AG04450 (cell line): ENCODE measurements at places on chromosomes 7 and 10. TPM values are rescaled to one million over a fixed set of nuclear protein-coding genes. Genes with fewer than 3 reads are reported as not detected.

SLC16A12 gene
- polyA plus RNA-seq = 1.3 and 1.5 TPM in 2 replicates

COL1A2 gene
- polyA plus RNA-seq = 4,545 and 4,815 TPM in 2 replicates

ANKRD1 gene
- 0.50 and 0.53 TPM in 2 replicates for polyA plus RNA-seq

SPDYE5 gene
- not detected in 2 replicates for polyA plus RNA-seq

CHAT gene
- not detected in 2 replicates for polyA plus RNA-seq

TFEC gene
- polyA plus RNA-seq = 0.01 and 0.10 TPM in 2 replicates

LDB3 gene
- 0.46 and 0.60 TPM in 2 replicates for polyA plus RNA-seq

RPEL1 gene
- 0.15 and 0.20 TPM in 2 replicates for polyA plus RNA-seq

CABCOCO1 gene
- 0.83 and 1.1 TPM in 2 replicates for polyA plus RNA-seq

LBX1 gene
- polyA plus RNA-seq = not detected in 2 replicates

FBXL13 gene
- 0.79 and 0.95 TPM in 2 replicates for polyA plus RNA-seq

GJC3 gene
- polyA plus RNA-seq = not detected in 2 replicates

PMS2 gene
- 11.1 and 12.9 TPM in 2 replicates for polyA plus RNA-seq

SMO gene
- 20.8 and 26.5 TPM in 2 replicates for polyA plus RNA-seq

LRGUK gene
- polyA plus RNA-seq = 0.07 and 0.09 TPM in 2 replicates

PON1 gene
- polyA plus RNA-seq = not detected in 2 replicates

STK32C gene
- polyA plus RNA-seq = 5.0 and 5.3 TPM in 2 replicates

SNCG gene
- polyA plus RNA-seq = 4.6 and 5.3 TPM in 2 replicates

- DNase-seq = no peak
These were observed 926.2 kb downstream of the KCNMA1 start for GRCh38 chr10:76711222-76711997.

DNA sequence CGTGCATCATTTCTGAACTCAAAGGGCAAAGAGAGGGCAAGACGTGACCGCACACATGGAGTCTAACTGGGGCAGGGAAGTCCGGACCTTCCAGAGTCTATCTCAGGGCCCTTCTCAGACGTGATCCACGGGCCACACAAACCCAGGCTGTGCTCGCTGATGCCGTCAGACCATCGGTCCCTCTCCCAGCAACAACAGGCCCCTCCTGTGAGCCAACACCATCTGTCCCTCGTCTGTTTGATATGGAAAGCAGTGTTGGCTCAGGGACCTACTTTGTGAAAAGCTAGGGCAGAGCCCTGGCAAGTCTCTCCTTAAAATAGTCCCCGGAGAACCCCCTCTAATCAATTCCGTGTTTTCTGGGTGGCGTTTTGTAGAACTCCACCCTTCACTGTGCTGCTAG lies 208.8 kb downstream of the TCERG1L start:
- DNase-seq = no peak

- no peak for DNase-seq
These were observed 131.1 kb upstream of the TMEM106B start for GRCh38 chr7:12080006-12080405.

DNA sequence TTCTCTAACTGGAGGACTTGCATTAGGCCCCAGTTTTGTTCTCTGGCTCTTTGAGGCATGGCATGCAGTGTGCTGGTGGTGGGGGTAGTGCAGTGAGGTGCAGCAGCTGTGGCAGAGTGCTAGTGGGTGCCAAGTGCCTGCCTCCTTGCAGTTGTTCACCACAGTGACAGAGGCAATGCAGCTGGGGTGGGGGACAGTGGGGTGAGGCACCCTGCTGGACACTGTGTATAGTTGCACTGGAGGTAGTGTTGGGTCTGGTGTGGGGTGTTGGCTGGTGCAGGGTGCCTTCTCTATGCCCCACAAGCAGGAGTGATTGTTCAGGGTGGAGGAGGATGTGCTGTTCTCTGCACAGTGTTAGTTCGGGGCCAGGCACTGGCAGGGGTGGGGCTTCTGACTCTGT lies 21.7 kb upstream of the KEL start:
- DNase-seq = no peak

- DNase-seq = no peak
These were observed 281.2 kb downstream of the SKAP2 start for GRCh38 chr7:26583094-26583648.

GRCh38 chr7:30164567-30164966 lies 29.8 kb downstream of the MTURN start:
- no peak for DNase-seq

GRCh38 chr10:44863344-44864047 lies 47.6 kb upstream of the TMEM72 start:
- DNase-seq = no peak

GRCh38 chr7:108348913-108349312 lies 107.3 kb downstream of the NRCAM start:
- DNase-seq = no peak

DNA sequence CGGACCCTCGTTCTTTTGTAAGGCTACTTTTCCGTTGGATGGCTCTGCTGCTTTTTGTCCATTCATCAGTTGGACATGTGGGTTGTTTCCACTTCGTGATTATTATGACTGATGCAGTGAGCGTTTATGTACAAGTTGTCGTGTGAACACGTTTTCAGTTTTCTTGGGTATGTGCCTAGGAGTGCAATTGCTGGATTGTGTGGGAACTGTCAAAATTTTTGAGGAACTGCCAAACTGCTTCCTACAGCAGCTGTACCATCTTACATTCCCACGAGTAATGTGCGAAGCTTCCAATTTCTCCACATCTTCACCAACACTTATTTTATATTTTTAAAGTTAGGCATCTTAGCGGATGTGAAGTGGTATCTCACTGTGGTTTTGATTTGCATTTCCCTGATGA lies 10.4 kb downstream of the FKBP6 start:
- DNase-seq = peak; percentile 15

- no peak for DNase-seq
These were observed 113.3 kb upstream of the KIF5B start for GRCh38 chr10:32169556-32169955.

DNA sequence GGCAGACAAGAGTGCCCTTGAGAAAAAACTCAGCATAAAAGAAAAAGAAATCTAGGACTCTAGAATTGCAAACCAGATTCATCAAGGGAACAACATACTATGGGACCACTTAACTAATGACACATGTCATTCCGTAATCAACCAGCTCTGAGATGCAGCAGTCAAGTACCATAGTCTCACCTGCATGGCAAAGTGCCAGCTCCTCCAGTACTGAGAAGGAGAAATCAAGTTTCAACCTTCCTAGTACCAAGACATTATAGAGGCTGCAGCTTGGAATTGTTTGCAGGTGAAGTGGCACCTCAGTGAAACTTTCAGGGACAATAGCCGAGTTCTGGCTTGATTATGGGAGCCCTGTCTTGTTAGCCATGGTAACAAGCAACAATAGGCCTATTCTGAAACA lies 11.5 kb downstream of the STEAP1 start:
- no peak for DNase-seq

DNA sequence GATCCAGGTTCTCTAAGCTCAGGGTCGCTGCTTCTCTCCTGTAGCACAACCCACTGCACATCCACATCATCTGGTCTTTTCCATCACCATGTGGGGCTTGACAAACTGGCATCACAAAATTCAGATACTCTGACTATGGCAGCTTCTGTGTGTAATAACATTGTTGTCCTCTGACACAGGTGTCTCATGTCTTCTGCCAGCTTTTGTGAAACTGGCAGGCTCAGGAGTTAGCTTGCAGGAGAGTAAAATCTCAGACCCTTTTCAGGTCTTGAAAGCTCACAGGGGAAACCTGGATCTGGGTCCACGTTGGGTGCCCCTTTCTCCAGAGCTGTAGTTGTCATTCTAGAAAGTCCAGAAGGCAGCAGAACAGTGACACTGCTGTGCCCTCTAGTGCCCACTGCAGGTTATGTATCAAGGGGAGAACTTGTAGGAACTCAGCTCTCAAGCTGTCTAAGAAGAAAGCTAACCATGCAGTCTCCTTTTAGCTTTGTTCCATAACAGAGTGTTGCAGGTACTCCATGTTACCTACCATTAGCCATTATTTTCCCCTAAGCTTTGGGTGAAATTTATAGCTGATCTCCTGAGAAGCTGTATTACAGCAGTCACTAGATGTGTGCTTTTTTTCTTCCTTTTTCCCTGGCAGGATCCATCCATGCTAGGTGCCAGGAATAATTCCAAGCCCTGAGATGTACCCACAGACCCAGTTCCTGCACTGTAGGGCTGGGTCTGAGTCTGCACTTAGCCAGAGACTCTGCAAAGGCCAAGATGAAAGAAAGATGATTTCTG lies 102.7 kb downstream of the ZNF248 start:
- no peak for DNase-seq

DNA sequence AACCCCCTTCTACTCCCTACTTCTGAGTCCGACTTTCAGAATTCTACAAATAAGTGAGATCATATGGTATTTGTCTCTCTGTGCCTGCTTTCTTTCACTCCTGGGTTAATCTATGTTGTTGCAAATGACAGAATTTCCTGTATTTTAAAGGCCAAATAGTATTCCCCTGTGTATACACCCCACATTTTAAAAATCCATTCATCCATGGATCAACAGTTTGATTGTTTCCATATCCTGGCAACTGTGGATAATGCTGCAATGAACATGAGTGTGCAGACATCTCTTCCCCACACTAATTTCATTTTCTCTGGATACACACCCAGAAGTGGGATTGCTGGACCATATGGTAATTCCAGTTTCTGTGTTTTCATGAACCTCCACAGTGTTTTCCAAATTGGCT lies 225.8 kb upstream of the TCERG1L start:
- DNase-seq = no peak

DNA sequence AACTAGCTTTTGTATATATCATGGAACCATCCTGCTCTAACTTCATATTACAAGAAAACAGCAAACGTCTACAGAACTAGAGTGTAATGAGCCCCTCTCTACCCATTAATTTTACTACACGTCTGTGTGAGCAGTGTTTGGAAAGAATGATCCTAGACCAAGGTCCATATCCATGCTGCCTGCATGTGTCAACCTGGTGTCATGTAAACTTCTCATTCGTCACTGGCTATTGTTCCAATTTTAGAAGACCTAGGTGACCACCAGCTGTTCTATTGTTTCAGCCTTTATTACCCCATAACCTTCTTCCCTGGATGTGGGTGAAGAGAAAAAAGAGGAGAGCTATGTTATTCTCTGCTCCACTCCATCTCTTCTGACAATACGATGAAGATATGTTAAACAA lies 77.1 kb downstream of the CREM start:
- no peak for DNase-seq

GRCh38 chr7:122305475-122306319 lies 1.1 kb upstream of the FEZF1 start:
- DNase-seq = no peak

- no peak for DNase-seq
These were observed 84.7 kb upstream of the C1QL3 start for GRCh38 chr10:16606421-16606820.

DNA sequence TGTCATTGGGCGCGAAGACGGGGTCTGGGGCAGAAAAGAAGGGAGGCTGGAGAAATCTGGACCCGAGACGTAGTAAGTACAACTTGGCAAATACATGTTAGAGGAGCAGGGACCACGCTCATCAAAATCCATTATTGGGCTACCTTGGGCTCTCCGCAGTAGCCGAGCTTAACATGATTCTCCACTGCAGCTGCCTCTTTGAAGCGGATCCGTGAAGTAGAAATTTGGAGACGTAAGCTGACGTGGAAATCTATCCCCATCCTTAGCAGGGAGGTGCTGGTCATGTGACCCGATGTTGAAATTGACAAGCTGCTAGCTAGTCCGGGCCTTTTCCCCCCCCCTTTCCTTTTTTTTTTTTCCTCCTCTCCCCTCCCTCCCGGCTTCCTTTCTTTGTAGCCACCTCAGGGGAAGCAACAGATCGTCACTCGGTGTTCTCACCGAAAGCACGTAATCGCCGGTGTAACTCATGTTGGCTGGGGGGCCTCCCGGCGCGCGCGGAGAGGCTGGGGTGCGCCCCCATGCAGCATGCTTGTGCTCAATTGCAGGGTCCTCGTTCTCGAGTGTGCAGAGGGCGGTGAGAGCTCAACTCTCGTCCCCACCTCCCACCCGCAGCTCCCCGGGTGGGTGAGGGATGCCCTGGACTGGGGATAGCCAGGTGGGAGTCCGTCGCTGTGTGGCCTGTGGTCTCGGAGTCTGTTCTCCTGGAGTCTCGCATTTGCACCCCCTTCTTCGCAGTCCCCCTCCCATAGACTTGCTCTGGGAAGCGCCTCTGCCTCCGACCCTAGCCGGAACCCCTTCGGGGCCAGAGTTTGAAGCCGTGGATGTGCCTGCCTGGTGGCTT lies at the start of gene HOXA11:
TSS of gene HOXA11 (minus strand) at position 220 of the 841 bp plus-strand sequence. CDS start at position 132, 88 bp downstream.
- DNase-seq = no peak

GRCh38 chr7:29609162-29610037 lies 45.8 kb downstream of the PRR15 start:
- no peak for DNase-seq

- DNase-seq = no peak
These were observed 155.1 kb downstream of the BICC1 start for GRCh38 chr10:58667658-58668310.

DNA sequence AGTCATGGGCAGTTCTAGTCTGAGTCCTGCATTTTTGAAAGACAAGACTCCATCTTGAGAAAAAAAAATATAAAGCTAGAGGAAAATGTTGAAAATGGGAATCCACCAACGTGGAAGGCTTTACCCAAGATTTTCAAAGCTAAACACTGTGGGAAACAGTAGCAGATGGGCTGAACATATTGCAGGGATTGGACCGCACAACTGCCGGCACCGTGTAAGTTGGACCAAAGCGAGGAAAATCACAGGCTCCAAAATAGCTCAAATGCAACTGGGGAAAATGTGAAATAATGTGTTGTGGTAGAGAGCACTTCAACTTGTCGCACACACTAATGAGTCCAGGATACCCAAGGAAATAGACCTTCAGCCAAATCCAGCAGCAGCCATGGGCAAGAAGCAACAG lies 26.4 kb upstream of the ADRB1 start:
- no peak for DNase-seq

DNA sequence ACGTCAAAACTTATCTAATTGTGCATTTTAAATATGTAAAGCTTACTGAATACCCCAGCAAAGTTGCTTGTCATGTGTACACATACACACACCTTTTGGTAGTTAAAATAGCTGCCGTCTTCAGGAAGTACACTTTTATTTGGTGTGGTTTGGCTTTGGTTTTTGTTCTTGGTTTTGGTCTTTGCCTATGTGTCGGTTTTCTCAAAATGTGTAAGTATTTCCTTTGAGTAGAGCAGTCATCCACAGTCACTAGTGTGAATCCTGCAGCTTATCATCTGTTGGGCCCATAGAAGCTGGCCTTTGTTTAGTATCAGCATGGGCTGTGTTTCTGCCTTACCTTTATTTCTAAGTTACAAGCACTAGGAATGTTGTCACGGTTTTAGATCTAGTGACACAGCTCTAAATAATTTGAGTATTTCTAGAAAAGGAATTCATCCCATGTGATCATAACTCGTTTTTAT lies 35.3 kb downstream of the NET1 start:
- no peak for DNase-seq

DNA sequence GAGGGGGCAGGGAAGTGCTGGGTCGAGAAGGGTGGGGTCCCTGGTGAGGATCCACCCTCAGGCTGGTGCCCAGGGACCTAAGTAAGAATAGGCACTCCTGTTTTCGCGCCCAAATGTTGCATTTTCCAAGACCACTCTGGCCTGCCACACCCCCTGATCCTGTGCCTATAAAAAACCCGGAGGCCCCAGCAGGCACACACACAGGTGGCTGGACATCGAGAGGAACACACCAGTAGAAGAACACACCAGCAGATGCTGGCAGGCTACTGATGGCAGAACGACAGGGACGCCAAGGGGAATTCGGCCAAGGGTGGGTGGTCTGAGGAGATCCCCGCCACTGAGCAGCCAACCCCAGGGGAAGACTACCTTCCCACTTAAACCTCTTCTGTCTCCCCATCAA lies 633.9 kb upstream of the POT1 start:
- DNase-seq = no peak

- no peak for DNase-seq
These were observed 618.7 kb downstream of the DNAJB6 start for GRCh38 chr7:157955348-157955999.

- DNase-seq = no peak
These were observed 23.7 kb upstream of the SEPTIN7 start for GRCh38 chr7:35777121-35777520.
